ENCODE measurements at places on chromosomes 2 and 18.

GRCh38 chr2:172834881-172835280 is 99.2 kb downstream of the RAPGEF4 start:
- no peak for DNase-seq

GRCh38 chr2:108833219-108833618 is 46.6 kb downstream of the CCDC138 start:
- DNase-seq, result no peak

DNA sequence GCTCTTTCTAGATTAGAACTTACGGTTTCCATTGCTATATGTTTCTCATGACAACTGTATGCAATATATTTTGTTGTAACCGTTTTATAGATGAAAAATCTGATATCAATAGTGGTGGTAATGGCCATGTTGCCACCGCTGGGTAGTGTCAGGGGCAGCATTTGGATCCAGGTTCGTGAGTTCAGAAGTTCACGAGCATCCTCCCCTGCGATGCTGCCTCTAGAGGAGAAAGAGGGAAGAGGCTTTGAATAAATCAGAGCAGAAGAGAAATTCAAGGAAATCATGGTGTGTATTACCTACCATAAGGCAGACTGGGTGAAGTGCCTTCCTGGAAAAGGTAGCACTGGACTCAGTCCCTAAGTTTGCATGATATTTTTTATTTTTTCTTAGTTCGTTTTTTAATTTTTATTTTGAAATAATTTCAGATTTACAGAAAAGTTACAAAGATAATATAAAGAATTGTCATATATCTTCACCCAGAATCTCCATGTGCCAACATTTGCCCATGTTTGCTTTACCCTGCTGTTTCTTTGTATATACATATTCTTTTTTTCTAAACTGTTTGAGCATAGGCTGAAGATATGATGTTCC is 3.3 kb upstream of the ZBTB7C start:
- peak; percentile 35 for DNase-seq

DNA sequence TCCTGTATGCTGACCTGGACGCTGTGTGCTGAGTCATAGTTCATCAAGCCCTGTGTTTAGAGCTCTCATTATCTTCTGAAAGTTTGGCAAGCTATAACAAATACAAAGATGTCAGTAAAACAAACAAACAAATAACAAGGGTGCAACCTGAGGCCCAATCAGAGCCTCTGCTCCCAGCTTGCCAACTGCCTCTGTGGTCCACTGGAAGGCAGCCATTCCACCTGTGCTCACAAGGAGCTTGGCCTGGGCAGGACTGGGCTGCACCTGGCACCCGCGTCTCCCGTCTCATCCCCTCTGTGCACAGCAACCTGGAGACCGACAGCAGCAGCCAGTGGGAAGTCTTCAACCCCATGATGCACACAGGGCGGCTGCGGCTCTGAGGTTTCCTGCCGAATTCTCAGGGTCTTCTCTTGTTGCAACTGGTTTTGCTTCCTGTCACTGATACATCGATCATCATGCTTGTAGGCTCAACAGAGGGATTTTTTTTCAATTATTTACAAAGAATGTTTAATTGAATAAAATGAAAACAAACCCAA is 97.8 kb downstream of the TMEM18 start:
- no peak for DNase-seq

GRCh38 chr2:178142274-178143065 is 30.2 kb downstream of the RBM45 start:
- DNase-seq, result no peak

DNA sequence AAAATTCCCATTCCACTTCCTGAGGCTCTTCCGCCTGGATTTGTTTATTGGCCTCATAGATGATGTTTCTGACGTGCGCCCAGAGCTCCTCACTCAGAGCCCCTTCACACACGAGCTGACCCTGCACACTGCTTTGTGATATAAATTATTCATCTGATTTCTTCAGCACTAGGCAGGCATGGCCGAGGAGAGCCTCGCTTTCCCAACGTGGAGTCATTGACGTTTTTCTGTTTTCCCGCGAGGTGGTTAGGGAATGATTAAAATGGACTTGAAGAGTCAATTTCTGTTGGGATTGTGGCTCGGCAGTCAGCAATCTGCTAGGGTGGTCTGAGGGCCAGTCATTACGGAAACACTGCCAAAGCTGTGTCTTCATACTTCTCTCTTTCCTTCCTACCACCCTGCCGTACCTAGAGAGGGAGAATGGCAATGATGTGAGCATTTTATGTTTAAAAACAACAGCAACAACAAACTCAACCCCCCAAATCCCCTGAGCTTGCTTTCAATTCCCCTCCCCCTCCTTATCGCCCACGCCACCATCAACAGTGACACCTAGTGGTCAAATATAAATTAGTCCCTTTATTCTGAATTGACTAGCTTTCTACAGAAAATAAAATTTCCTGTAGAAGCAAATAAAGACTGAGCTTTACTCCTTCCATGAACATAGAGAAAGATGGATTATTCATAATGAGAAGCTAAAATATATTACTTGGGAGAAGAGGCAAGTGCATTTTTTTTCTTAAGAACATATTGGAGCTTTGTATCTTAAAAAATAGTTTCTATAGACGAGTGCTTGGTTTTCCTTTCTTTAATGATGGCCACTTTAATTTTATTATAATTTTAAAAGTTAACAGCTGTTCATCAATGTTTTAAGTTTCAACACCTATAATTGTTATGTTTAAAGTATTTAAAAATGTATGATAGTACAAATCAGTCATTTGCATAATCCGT is 285.1 kb downstream of the MTX2 start:
- peak; percentile 41 for DNase-seq

DNA sequence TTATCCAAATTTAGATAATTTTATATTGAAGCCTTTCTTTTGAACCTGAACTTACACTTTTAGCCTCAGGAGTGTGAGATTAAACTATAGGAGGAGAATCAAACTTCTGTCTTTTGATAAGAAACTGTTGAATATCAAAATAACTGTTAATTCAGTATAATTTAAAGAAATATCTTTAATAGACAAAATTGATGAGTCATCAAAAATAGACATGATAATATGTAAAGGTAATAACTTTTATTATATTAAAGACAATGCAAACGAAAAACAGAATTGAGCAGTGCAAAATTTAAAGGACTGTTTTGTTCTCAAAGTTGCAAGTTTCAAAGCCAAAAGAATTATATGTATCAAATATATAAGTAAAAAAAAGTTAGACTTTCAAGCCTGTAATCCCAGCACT is 2.0 kb upstream of the WDR35 start:
- no peak for DNase-seq

DNA sequence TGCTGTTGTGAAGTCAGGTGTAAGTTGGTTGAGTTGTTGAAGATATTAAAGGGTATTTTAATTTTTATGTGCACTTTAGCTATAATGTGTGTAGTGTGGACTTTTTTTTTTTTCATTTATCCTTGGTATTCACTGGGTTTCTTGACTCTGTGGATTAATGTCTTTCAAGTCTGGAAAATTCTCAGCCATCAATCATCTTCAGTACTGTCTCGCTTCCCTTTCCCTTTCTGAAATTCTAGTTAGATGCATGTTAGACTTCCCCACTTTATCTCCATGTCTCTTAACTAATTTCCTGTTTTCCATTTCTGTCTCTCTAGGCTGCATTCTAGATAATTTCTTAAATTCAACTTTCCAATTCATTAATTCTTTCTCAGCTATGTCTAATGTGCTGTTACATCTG is 247.7 kb upstream of the REV1 start:
- DNase-seq, result no peak

GRCh38 chr18:63025251-63026090 is 294.1 kb downstream of the BCL2 start:
- DNase-seq, result no peak

DNA sequence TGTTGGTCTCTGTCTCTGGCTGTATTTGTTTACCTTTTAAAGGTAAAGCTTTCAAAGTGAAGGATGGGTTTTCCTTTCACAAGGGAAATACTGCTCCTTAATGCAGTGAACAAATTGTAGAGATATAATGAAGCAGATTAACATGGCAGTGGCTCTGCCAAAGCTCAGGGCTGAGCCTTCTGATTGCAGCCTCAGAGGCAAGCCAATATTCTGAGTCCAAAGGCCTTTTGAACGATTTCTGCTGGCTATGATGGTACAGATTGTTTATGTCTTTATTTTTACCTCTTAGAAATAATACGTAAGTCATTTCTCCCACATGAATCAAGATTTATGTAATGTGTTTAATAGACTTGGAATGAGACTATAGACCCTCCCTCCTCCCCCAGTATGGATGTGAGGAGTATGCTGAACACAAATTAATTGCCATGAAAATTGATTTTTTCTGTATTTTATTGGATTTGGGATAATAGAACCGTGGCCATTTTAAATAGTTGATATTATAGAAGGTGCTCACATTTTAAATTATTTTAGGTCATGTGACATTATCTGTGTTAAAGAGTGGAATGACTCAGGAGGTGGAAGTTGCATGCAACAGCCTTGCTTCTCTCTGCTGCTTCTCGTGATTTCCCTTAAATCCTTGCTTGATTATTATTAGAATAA is 772 bp downstream of the SCN2A start:
- DNase-seq, result no peak

DNA sequence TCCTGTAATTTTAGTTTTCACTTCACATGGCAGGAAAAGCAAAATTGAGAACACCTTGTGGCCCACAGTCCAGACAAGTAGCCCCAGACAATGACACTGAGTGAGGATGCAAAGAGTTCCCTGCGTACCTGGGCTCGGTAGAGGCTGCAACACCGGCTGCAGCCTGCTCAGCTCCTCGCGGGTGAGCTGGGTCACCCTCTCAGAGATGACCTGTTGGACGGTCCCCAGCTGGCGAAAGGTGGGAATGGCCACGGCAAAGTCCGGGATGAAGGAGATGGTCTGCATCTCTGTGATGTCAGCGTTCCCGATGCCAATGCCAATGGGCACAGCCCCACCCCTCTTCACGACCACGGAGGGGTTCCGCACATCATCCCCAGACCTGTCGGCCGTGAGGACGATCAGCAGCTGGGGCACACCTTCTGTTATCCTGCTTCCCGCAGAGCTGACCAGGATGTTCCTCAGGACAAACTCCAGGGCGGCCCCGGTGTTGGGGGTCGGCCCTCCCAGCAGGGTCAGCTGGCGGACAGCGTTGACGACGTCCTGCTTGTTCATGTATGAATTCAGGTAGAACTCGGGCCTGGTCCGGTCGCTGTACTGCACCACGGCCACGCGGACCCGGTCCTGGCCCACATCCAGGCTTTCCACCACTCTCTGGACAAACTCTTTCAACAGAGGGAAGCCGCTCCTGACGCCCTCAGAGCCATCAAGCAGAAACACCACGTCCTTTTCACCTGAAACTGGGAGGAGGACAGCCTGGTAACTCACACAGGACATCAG is 39.5 kb downstream of the COL6A3 start:
- DNase-seq, result no peak

DNA sequence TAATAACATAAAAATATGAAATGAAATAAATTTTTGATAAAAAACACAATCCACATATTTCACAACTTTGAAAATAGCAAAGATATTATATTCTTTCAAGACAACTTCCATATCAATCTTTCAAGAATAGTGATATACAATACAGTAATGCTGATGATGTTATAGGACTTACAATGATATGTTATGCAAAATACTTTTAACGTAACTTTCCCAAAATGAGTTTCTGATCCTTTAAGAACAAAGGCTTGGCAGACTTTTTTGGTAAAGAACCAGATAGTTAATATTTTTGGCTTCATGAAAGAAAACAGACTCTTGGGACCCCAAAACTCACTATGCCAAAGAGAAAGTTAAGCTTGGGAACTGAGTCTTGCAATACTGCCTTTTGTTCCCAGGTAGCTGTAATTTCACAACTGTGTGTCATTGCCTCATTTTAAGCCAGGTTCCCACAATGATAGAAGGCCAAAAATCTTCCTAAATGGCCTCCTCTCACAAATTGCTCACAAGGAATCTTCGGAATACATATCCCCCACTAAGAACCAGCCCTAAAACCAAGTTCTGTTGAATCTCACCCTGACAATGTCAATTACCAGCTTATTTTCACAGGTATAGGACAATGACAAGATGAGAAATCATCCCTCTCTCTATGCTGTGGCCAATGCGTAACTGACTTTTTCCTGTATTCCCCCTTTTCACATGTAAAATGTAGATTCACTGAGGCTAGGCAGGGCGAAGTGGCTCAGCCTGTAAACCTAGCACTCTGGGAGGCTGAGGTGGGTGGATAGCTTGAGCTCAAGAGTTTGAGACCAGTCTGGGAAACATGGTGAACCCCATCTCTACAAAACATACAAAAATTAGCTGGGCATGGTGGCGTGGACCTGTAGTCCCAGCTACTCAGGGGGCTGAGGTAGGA is 54.8 kb upstream of the STRN start:
- no peak for DNase-seq

GRCh38 chr18:53747210-53747609 is 477.3 kb downstream of the MBD2 start:
- no peak for DNase-seq

GRCh38 chr2:178282075-178282815 is 87.9 kb downstream of the OSBPL6 start:
- no peak for DNase-seq

DNA sequence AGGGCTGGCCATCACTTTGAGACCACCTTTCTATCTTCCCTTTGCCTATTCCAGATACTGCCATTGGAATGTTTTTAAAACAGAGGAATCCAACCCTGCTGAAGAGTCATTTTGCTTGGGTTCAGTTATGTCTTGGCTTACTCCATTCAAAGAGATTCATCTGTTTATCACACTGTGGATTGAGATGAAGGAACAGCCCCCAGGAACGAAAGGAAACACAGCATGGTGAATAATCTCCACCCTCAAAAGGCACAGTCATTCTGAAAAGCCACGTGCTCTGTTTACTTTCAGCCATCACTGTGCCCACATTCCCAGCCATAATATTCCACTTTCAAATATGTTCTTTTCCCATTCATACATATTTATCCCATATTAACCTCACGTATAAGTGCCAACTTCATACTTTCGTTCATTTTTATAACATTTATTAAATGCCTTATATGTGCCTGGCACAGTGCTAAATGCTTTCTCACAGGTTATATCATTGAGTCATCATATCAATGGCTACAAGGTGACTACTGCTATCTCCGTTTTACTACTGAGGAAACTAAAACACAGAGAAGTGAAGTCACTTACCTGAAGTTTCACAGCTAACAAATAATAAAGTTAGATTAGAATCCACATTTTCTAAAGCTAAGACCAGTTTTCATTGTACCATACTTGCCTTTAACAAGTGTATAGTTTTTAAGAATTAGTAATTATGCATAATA is 143.6 kb downstream of the OSR1 start:
- no peak for DNase-seq

DNA sequence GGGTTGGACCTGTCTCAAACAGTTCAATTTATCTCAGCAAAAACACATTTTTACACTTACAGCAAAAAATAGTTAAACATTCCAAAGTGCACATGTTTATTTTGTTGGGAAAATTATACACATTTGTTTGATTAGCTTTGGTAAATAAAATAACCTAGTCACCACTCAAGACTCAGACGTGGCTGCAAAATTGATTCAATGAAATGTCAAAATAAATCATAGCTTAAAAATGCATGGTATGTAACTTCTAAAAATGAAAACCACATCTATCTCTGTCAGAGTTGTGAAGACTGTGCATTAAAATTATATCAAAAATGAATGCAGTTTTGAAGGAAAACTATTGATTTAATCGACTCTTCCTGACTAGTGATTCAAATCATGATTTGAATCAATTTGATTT is 56.7 kb downstream of the GALNT14 start:
- DNase-seq, result no peak

GRCh38 chr2:8296306-8296705 is 385.6 kb upstream of the ID2 start:
- no peak for DNase-seq
